ENCODE measurements at places on chromosomes 1 and 21.

GRCh38 chr1:43569175-43569574, 38.5 kb downstream of the PTPRF start:
- DNase-seq: no peak

DNA sequence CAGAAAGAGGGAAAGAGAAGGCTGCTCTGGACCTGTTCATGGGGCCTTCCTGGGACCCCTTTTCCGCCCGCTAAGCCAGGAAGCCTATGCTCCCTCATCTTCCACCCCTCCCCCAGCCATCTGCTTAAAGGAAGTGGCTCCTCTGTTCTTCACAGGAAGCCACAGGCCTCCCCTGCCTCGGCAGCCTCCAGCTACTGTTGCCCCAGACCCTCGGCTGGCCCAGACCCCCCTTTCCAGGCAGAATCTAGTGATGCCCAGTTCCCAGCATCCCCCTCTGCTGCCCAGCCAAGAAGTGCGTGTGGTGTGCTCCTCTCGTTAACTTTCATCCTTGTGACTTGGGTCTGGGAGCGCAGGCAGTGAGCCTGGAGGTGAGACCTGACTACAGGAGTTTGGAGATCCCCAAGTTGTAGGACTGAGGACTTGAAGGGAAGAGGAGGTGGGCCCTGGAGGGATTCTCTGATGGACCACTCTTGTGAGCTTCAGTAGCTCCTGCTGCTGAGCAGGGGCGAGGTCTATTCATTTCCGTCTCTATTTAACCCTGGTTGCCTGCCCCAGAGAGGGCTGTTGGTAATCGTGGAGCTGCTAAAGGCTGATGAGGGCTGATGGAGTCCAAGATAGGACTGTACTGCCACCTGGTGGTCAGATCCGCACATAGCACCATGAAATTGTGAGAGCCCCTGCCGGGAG, 9.1 kb downstream of the IFI6 start:
- DNase-seq: peak; percentile 63

GRCh38 chr1:246734866-246735265, 10.7 kb downstream of the SCCPDH start:
- DNase-seq: no peak

DNA sequence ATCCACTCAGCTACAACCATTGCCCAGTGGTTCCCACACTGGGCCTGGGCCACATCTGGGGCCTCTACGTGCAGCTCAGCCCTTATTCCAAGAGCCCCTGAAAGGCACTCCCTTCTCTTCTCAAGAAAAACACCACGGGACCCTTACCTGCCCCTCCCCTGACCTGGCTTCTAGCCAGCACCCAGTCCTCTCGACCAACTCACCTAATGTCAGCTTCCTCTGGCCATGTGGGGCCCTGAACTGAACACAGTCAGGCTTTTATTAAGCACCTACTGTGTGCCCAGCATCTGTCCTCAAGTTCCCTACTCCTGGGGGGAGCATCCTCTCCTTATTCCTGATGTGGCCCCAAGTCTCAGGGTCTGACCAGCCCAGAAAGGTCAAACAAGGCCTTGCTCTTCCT, 208.4 kb downstream of the MATN1 start:
- no peak for DNase-seq

DNA sequence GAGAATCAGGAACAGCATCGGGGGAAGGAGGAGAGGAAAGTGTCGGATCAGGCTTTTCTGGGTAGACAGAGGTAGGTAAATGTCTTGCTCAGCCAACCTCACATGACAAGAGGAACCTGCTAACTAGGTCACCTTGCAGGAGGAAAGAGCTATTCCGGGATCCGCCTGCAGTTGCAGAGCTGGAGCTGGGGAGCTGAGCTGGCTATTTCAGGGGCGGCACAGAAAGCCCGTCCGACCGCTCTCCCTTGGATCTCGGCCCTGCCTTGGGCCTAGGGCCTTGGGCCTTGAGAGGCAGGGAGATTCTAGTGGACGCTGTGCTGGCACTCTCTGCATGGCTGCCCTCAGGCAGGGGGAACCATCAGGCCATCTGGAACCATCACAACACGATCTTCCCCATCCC, 56.5 kb upstream of the CTPS1 start:
- no peak for DNase-seq

GRCh38 chr1:10850026-10850425, 53.6 kb upstream of the CASZ1 start:
- DNase-seq: no peak
